ENCODE measurements at places on chromosomes 4 and X.

GRCh38 chr4:89300499-89300898 is 7.1 kb downstream of the GPRIN3 start:
- DNase-seq = no peak

GRCh38 chr4:40251366-40251765 is 54.5 kb downstream of the RHOH start:
- DNase-seq = peak; percentile 80

- peak; percentile 59 for DNase-seq
These were observed 16.2 kb downstream of the AWAT2 start for GRCh38 chrX:70033348-70034051.

- DNase-seq = no peak
These were observed 222.4 kb downstream of the CRLF2 start for GRCh38 chrX:989959-990510.

GRCh38 chr4:94636004-94636403 is 121.8 kb upstream of the BMPR1B start:
- peak; percentile 8 for DNase-seq

DNA sequence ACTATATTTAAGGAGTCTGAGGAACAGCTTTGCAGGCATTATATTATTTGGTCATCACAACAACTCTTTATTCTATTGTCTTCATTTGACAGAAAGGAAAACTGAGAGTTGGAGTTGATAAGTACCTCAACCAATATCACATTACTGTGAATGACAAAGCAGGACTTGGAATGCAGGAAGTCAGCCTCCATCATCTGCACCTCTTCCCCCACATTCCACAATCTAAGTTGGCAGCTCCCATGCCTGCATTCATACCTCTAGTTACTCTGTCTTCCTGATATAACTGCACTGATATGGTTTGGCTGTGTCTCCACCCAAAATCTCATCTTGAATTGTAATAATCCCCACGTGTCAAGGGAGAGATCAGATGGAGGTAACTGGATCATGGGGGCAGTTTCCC is 356.7 kb downstream of the GALNTL6 start:
- no peak for DNase-seq

DNA sequence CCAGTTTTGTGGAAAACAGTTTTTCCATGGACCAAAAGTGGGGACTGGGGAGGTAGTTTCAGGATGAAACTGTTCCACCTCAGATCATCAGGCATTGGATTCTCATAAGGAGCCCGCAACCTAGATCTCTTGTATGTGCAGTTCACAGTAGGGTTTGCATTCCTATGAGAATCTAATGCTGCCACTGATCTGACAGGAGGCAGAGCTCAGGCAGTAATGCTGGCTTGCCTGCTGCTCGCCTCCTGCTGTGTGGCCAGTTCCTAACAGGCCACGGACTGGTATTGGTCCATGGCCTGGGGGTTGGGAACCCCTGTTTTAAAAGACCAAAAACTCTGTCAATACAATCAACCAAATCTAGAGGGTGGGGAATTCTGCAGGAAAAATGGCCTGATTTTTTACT is 100.0 kb upstream of the EOLA2 start:
- DNase-seq = no peak

DNA sequence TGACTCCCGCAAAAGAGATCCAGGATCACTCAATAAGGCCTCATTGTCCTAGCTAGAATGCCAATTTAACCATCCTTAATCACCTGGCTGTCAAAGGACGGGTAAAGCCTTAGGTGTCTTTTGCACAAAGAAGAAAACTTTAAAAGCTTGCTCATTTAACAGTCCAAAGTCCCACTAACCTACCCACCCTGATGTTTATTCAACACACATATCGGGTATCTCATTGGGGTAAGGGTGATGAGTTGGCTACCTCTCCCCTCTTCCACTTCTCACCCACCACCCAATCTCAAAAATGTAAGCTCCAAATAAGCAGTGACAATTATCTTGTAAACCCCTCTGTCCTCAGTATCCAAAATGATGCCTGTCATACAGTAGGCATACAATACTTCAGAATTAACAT is 988 bp upstream of the SRD5A3 start:
- no peak for DNase-seq

GRCh38 chr4:107035819-107036583 is at the start of gene DKK2:
DKK2 (minus strand) TSS chr4:107036313; CDS start chr4:107035591, 722 bp downstream.
- DNase-seq = no peak

DNA sequence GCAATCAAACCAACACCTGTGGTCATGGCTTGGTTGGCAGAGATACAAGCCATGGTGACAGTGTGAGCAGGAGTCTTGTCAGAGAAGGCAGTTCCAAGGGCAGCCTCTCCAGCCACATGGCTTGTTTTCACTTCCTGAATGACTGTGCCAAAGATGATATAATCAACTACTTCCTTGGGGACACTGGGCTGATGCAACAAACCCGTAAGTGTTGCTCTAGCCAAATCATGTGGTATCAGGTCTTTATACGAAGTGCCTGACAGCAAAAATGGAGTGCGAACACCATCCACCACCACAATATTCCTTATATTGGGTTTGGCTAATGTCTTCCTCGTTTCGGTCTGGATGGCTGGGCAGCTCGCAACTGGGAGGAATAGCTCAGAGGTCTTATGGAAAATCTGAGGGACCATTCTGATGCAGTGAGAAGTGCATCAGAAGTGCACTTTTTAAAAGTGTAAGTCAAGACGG is 922.0 kb downstream of the NLGN4X start:
- DNase-seq = no peak

DNA sequence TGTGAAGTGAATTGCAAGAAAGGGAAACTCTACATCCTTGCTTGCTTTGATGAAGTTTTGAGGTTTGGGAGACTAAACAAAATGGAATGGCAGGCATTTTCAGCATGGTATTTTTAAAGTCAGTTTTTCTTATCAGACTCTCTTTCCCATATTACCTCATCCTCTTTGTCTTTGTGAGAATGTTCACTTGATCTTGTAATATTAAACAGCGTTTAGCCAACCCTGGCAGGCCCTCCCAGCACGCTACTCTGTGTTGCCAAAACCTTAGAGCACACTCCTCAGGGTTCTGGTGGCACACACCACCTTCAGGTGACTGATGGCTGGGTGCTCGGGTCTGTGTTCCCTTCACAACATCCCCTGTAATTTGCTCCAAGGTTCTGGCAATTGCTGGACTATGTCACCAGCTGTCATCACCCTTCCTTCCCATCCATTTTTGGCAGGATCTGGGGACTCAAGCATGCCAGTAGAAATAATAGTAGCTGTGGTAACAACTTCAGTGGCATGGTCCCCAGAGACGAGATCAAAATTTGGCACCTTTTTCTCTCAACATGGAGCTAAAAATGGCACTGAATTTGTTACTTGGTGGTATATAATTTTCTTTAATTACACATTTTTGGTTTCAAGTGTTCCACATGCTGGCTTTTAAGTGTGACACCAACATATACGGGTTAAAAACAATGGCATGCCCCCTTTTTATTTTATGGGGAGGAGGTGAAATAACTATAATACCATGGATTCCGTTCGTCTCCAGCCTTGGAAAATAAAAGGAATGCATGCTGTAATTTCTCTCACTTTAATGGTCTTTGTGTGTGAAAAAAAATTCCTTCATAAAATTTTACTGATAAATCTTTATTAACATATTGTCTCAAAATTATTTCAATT is 273.1 kb downstream of the DCTD start:
- DNase-seq = no peak

- no peak for DNase-seq
These were observed 86.1 kb upstream of the STX18 start for GRCh38 chr4:4627906-4628305.

DNA sequence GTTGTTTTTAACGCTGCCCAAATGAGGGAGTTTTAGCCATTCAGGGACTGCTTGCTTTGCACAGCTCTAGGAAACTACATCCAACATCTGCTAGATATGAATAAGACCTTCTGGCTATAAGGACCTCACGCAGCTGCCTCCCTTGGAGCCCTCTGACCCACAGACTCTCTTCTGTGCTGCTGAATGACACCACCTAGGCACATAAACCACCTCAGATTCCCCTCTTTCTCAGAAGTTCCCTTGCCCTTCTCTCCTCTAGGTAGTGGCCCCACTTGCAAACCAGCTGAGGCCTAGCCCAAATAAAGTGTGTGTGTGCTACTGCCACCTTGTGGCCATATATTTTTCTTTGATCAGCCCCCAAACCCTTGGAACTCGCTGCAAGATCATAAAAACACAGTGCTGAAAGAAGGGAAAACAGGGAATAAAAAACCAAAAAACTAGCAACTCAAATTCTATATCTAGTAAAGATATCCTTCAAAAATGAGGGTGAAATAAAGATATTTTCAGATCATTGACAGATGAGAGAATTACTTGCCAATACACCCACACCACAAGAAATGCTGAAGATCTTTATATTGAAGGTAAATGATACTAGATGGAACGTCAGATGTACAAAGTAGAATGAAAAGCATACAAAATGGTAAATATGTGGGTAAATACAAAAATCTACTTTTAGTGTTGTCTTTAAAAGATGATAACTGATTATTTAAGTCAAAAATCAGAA is 265.9 kb downstream of the ADAMTS3 start:
- peak; percentile 80 for DNase-seq

- peak; percentile 54 for DNase-seq
These were observed 220.1 kb downstream of the AFAP1 start for GRCh38 chr4:7719354-7720174.

DNA sequence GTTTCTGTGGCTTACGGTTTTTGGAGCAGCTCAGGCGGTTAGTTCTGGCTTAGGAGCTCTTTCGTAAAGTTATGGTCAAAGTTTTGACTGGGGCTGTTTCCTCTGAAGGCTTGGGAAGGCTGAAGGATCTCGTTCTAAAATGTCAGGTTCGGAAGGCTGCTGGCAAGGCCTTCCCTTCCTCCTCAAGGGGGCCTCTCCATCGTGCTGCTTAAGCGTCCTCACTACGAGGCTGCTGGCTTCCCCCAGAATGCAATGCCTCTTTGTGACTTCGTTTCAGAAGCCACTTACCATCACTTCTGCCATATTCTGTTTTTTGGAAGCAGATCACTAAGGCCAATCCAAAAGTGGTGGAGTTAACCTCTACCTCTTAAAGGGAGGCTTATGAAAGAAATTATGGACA is 1196.4 kb upstream of the TENM3 start:
- DNase-seq = no peak

DNA sequence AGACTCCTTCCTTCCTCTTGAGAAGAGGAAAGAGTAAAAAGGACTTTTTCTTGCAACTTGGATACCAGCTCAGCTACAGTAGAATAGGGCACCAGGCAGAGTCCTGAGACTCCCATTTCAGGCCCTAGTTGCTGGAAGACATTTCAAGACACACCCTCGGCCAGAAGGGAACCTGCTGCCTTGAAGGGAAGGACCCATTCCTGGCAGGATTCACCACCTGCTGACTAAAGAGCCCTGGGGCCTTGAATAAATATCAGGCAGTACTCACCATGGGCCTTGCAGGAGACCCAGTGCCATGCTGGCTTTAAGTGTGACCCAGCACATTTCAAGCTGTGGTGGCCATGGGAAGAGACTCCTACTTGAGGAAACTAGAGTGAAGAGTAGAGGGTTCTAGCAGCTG is 317.6 kb downstream of the DKK2 start:
- DNase-seq = no peak

DNA sequence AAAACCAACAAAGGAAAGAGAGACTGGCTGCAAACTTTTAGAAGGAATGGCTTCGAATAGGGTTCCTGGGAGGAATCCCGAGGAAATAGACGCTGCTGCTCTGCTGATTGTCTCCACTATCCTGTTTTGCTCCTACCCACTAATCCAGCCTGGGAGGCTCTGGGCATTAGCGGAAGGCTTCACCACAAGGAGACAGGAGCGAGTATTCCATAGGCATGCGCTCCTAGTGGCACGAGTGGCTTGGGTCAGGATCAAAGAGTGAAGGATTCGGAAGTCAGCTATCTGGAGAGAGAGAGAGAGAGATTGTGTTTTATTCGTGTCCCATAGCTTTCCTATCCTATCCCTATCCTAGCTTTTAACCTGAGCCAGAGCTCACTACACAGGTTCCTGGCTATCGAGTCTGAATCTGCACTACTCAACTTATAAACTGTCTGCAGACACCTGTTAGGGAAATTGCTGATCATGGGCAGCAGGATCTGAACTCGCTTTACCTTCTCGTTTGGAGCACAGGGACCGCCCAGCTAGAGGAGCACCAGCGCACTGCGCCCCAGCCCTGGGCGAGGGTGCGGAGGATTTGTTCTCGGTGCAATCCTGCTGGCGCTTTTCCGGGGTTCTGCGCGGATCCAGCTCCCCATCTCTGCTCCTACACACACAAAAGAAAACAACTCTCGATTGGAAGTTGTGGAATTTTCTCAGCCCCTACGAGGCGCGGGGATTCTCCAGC is 740 bp upstream of the NPY2R start:
- peak; percentile 64 for DNase-seq

DNA sequence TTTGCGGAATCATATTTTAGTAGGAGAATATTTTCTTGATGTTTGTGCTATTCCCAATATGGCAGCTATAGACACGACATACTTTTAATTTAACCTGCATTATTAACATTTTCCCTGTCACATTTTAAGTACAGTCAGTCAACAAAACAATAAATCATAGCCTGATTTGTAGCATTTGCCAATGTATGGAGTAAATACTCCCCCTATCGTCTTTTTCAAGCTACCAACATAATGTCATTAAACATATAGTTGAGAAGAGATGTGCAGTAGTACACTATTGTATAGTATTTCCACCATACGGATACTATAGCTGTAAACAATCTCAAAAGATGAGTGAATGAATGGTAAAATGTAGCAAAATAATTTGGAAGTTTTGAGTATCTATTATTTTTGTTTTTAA is 303.7 kb upstream of the MAGEB2 start:
- DNase-seq = peak; percentile 52

DNA sequence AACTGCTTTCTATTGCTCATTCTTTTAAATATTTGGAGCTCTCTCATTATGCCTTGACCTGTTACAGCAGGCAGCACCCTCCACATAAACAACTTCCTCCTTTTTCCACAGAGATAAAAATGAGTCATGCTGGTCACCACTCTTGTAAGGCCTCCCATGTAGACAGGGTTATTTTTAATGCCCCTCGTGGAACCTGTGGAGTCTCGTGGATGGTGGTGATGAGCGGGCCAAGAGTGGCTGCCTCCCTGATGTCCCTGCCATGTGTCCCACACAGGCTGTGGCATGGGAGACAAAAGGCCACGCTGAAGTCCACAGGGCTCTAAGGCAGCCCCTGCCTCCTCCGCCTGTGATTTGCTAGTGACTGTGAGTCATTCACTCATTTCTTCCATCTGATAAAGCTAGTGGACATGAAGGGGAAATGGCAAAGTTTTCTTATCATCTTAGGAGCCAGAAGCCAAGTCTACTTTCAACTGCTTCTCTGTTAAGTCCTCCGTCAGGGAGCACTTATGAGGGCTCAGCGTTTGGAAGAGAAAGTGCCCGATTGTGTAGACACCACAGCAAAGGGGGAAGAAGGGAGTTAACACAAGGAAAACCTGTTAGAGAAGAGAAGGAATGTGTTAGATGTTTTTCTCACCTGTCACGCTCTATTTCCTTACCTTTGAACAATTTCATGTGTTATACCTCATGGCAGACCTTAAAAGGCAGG is 121.6 kb upstream of the FAT1 start:
- peak; percentile 35 for DNase-seq

- DNase-seq = peak; percentile 44
These were observed 47.3 kb upstream of the TLR3 start for GRCh38 chr4:186021461-186022167.

- DNase-seq = no peak
These were observed 148.5 kb downstream of the PPP3CA start for GRCh38 chr4:101198682-101199339.
